T-helper 2 cell treated with Interferon-gamma antibody and Interleukin-4, amounts not matched to agents 100 ng/mL and 5 ng/mL, for 36 hours (primary cell): ENCODE measurements at places on chromosomes 12 and 14. TPM values are rescaled to one million over a fixed set of nuclear protein-coding genes. Genes with fewer than 3 reads are reported as not detected.

The DEPDC4 gene
- 2.0 and 2.1 TPM in 2 replicates for total RNA-seq

The ALDH1L2 gene
- total RNA-seq = 0.52 and 0.73 TPM in 2 replicates

The PAX9 gene
- total RNA-seq = not detected in 2 replicates

The VRTN gene
- total RNA-seq = not detected in 2 replicates
